Right renal cortex interstitium (tissue), 3 donors: ENCODE measurements at places on chromosomes 7 and 10. TPM values are rescaled to one million over a fixed set of nuclear protein-coding genes. Genes with fewer than 3 reads are reported as not detected.

DNA sequence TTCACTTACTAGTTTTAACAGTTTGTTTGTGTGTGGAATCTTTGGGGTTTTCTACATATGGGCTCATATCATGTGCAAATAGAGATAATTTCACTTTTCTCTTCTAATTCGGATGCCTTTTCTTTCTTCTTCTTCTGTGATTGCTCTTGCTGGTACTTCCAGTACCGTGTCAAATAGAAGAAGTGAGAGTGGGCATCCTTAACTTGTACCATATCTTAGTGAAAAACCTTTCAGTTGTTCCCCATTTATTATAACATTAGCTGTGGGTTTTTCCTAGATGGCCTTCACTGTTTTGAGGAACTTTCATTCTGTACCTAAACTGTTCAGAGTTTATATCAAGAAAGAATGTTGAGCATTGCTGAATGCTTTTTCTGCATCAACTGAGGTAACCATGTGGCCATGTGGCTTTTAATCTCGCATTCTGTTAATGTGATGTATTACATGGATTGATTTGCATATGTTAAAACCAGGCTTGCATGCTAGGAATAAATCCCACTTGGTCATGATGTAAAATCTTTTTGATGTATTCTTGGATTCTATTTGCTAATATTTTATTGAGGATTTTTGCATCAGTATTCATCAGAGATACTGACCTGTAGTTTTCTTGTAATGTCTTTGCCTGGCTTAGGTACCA, 78.7 kb downstream of the FAM107B start:
- DNase-seq: no peak

DNA sequence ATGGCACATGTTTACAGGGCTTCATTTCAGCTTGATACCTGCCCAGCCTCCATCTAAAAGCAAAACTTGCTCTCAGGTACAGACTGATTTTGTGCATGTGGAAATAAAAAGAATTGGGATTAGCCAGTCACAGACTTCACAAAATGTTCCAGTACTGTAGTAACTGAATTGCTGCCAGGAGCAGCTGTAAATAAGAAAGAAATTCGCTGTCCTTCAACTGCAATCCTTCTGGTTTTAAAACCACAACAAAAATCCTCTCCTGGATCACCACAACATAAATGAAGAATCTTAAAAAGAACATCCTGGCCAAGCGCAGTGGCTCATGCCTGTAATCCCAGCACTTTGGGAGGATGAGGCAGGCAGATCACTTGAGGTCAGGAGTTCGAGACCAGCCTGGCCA, 3.9 kb upstream of the MIOS start:
- no peak for DNase-seq

- DNase-seq: no peak
Measured at GRCh38 chr10:13775786-13776775, 189.3 kb downstream of the PRPF18 start.

DNA sequence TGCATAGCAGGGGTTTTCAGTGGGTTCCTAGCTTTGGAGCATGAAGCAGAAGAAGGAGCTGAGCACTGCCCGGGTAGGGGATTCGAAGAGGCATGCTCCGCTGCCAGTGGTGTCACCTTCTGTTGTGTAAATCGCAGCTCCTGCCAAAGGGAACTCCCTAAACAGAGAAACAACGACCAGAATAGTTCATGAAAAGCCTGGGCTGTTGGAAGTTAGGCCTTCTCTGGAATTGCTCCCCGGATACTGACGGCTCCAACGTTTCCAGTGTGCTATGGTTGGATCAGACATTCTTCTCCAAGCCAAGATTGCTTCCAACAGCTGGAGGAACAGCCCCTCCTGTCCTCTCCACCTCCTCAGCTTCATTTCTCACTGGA, 546.0 kb upstream of the FZD8 start:
- no peak for DNase-seq

DNA sequence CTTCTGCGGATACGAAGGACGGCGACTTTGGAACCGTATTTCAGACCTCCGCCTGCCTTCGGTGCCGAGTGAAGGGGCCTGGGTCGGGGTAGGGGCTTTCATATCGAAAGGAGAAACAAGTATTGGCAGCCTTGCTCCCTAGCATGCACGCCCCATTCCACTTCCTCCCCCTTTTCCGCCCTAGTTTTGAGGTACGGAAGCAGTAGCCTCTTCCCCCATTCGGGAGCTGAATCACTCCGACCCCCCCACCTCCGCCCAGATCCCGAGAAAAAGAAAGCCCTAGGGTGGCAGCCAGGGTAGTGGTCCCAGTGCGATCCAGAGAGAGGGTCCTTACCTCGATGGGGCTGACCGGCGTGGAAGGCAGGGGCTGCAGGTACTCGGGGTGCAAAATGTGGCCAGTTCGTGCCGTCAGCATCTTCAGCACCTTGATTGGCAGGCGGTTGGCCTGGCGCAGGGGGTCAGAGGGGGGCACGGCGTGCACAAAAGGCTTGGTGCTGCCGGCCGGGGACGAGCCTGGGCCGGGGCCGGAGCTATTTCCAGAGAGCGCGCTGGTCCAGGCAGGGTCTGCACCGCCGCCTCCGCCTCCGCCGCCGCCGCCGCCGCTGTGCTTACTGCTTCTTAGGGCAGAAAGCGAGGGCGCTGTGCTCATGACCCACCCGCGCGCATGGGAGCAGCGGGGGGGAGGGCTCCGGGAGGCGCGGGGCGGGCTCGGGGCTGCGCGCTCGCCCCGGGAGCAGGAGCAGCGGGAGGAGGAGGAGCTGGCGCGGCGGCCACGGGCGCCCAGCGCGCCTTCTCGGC, 594 bp downstream of the ZNF503 start:
- DNase-seq: no peak

DNA sequence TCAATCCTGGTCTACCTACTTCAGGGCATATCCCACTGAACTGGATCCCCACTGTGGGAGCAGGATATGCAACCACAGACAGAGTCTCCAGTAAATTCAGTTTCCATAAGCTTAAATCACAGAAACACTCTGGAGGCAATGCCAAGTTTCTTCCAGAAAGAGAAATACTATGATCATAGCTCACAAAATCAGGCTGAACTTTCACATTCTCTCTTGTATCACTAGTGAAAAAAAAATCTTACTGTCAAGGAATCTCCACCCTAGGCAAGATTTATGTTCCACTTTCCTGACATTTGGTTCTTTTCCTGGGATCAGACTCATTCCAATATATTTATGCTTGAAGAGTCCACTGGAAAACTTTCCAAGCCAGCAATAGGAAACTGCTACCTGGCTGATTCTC, 749.0 kb downstream of the SUGCT start:
- no peak for DNase-seq

DNA sequence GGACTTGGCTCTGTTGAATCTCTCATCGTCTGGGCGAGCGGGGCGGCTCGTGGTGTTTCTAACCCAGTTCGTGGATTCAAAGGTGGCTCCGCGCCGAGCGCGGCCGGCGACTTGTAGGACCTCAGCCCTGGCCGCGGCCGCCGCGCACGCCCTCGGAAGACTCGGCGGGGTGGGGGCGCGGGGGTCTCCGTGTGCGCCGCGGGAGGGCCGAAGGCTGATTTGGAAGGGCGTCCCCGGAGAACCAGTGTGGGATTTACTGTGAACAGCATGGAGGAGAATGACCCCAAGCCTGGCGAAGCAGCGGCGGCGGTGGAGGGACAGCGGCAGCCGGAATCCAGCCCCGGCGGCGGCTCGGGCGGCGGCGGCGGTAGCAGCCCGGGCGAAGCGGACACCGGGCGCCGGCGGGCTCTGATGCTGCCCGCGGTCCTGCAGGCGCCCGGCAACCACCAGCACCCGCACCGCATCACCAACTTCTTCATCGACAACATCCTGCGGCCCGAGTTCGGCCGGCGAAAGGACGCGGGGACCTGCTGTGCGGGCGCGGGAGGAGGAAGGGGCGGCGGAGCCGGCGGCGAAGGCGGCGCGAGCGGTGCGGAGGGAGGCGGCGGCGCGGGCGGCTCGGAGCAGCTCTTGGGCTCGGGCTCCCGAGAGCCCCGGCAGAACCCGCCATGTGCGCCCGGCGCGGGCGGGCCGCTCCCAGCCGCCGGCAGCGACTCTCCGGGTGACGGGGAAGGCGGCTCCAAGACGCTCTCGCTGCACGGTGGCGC, at the start of gene EN2:
TSS of gene EN2 (plus strand) at position 19 of the 767 bp plus-strand sequence. CDS start at position 268, 249 bp downstream.
- no peak for DNase-seq

GRCh38 chr7:20741801-20742200, 44.9 kb downstream of the SP8 start:
- DNase-seq: no peak

DNA sequence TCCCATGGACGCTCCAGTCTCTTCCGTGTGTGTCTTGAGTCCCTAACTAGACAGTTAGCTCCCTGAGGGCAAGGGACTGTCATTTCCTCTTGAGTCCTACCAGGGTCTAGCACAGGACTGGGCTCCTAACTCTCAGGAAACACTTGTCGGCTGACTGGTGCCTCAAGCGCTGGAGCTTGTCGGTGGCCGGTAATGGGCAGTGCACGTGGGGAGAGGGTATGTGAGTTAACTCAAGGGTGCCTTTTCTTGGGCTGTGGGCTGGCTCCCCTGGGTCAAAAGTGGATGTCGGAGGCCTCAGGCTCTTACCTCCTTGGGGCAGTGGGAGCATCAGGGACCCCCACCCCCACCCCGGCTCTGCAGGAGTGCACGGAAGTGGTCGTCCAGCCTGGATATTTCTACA, 32.9 kb downstream of the ZNF775 start:
- no peak for DNase-seq

DNA sequence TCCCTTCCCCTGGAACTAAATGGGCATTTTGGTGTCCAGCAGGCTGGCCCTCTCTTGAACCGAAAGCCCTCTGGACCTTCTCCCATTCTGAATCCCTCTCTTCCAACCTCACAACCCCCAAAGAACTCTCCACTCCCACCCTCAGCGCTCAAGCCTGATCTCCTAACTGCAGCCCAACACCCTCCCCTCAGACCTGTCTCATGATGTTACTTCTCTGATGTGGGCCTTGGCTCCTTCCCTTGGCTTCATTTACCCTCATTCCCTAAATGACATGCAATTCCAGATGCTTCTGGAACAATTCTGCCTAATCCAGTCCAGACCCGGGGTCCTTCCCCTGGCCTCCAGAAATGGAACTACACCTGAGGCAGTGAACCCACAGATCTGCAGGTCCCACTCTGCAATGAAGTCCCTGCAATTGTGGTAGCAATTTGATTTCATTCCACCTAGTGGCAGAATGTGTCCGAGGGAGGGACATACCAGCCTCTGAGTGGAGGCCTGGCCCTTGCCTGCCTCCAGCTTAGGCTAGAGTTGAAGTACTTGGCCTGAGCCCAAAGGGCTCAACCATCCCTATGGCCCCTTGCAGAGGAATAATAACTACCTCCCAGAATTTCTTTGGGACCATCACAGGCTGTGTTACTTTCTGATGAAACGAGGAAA, 4.1 kb upstream of the CEP41 start:
- DNase-seq: no peak

- no peak for DNase-seq
Measured at GRCh38 chr7:80450621-80451308, 61.1 kb downstream of the GNAT3 start.

DNA sequence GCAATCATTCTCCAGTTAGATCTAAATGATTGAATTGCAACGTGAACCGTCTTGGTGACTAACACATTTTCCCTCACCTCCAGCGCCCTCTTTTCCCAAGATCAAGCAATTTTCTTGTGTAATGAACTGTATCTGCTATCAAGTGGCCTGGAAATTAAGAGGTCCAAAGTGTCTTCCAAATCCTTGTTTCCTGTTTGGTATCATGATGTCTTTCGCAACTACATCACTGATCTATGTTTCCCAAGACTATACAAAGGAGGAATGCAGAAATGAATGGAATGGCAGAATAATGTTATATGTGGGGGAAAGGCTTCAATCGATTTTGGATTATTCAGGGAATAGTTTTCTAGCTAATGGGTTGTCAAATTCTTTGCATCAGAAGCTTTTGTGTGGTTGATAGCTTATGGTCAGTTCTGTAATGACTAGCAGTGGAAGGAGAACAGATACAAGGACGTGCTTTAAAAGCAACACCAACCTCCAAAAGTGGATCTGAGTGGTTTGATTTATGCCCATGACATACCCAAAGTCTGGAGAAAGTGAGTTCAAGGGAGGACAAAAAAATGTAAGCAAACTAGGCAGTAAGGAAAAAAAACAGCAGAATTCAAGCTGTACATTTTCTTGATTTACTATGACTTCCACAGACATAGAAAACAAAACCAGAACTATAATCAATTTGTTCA, 14.6 kb upstream of the ZEB1 start:
- no peak for DNase-seq

HKDC1 gene
- 16.7 TPM for polyA plus RNA-seq

PDIA4 gene
- 164 TPM for polyA plus RNA-seq

ZNF467 gene
- 23.0 TPM for polyA plus RNA-seq

ANKRD30A gene
- not detected for polyA plus RNA-seq

TDRD1 gene
- polyA plus RNA-seq: not detected

TMEM184A gene
- 3.6 TPM for polyA plus RNA-seq
